ENCODE measurements at places on chromosomes 4 and X. TPM values are rescaled to one million over a fixed set of nuclear protein-coding genes. Genes with fewer than 3 reads are reported as not detected.

SSX2 gene
- not detected for total RNA-seq

- no peaks in the 10 kb centered on the region for H3K36me3 ChIP-seq
- no peak overlapping the region for H3K27ac ChIP-seq
- no peaks in the 10 kb centered on the region for H3K27me3 ChIP-seq
- H3K4me1 ChIP-seq = no peaks in the 10 kb centered on the region
- no peak for DNase-seq
These were observed 61.3 kb downstream of the LUZP4 start for GRCh38 chrX:115350711-115351381.

C1GALT1C1 gene
- 4.2 TPM for total RNA-seq

DNA sequence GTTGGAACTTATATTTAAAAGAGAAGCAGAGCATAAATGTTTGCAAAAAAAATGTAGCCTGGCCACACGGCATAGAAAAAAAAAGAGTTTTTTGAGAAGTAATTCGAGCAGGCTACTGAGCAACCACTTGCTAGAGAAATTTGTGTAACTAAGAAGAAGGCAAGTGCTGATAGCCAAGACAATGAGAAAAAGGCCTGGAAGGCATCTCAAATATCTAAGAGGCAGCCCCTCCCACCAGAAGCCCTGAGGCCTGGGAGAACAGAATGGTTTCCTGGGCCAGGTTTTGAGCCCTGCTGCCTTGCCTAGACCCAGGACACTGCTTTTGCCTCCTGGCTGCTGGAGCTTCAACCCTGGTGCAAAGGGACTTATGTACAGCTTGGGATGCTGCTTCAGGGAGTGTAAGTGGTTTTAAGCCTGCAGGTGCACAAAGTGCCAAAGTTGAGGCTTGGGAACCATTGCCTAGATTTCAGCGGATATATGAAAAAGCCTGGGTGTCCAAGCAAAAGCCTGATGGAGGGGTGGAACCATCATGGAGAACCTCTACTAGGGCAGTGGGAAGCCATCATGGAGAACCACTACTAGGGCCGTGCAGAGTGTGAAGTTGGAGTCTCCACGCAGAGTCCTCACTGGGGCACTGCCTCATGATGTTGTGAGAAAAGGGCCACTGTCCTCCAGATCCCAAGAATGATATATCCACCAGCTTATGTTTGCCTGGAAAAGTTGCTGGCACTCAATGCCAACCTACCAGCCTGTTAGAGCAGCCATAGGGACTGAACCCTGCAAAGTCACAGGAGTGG lies 9.7 kb downstream of the TECRL start:
- H3K36me3 ChIP-seq = no peaks in the 10 kb centered on the region
- H3K27me3 ChIP-seq = no peaks in the 10 kb centered on the region
- H3K27ac ChIP-seq = no peak overlapping the region
- no peak for DNase-seq
- no peak overlapping the region for H3K4me3 ChIP-seq
- no peaks in the 10 kb centered on the region for H3K4me1 ChIP-seq

DNA sequence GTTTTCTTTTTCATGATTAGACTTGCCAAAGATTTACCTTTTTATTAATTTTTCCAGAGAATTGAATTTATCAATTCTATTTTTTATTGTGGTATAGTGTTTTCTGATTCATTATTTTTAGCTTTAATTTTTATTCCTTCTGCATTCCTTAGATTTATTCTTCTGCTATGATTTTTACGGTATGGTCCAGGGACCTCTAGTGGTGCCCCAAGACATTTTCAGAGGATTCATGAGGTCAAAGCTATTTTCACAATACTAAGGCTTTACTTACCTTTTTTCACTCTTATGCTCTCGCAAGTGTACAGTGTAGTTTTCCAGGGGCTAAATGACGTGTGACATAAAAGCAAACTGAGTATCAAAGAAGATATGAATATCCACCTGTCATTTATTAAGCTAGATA lies 8.0 kb downstream of the RADX start:
- H3K36me3 ChIP-seq = no peaks in the 10 kb centered on the region
- no peak overlapping the region for H3K4me3 ChIP-seq
- H3K27me3 ChIP-seq = no peaks in the 10 kb centered on the region
- H3K27ac ChIP-seq = no peak overlapping the region

CLDN22 gene
- total RNA-seq = not detected

GRCh38 chr4:184385705-184386141 lies 88.6 kb downstream of the IRF2 start:
- DNase-seq = no peak
- peaks cover 54% of the 10 kb centered on the region for H3K4me1 ChIP-seq
- no peak overlapping the region for H3K4me3 ChIP-seq
- H3K27me3 ChIP-seq = no peaks in the 10 kb centered on the region
- peaks cover 21% of the 10 kb centered on the region for H3K36me3 ChIP-seq
- peak overlapping the region; percentile 32 for H3K27ac ChIP-seq

SYTL5 gene
- total RNA-seq = 0.37 TPM

SUPT20HL1 gene
- total RNA-seq = not detected

CC2D2A gene
- total RNA-seq = 41.9 TPM

MAGT1 gene
- total RNA-seq = 33.7 TPM

DNA sequence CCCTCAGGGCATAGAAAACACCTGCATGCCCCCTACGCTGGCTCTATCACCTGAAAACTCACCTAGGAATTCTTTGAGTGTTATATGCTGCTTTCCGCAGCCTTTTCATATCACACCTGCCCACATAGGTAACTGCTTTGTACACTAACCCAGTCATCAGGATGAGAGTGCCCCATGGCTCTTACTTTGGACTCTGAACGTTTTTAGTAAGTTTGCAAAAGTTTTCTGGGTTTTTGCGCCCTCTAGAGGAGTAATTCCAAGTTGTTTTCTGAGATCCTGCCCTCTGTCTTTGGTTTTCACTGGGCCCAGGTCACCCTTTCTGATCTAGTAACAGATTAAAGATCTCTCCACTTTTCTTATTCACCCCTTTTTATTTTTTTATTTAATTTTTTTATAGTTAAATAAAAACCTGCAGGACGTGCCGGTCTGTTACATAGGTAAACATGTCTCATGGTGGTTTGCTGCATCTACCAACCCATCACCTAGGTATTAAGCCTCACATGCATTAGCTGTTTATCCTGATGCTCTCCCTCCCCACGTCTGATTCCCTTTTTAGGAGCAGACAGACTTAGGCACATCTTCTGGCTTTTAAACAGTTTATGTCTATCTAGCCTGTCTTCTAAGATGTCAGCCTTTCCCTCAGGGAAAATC lies 139.2 kb downstream of the NWD2 start:
- no peaks in the 10 kb centered on the region for H3K36me3 ChIP-seq
- H3K27ac ChIP-seq = no peak overlapping the region
- no peaks in the 10 kb centered on the region for H3K4me1 ChIP-seq
- no peak for DNase-seq

DNA sequence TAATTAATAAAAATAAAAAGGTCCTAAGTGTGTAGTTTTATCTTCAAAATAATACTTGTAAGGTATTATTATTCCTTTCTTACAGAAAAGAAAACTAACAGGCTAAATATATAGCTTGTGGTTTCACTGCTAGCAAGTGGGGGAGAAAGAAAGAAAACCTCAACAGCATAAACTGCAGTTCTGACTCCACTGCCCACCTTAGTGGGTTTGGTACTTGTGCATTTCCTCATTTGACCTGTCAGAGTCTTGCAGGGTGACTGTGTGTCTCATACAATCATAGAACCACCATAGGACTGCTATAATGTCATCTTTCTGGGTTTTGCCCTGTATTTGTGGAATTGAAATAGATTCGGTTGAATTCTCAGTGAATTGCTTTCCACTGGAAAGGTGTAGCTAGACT lies 94.7 kb upstream of the PUDP start:
- H3K36me3 ChIP-seq = no peaks in the 10 kb centered on the region
- no peak overlapping the region for H3K4me3 ChIP-seq
- H3K27me3 ChIP-seq = no peaks in the 10 kb centered on the region
- H3K4me1 ChIP-seq = no peaks in the 10 kb centered on the region
- no peak overlapping the region for H3K27ac ChIP-seq

GRCh38 chrX:19774905-19775304 lies 112.5 kb downstream of the SH3KBP1 start:
- no peak overlapping the region for H3K27ac ChIP-seq
- no peak overlapping the region for H3K4me3 ChIP-seq
- peaks cover 6% of the 10 kb centered on the region for H3K4me1 ChIP-seq
- no peaks in the 10 kb centered on the region for H3K27me3 ChIP-seq

DNA sequence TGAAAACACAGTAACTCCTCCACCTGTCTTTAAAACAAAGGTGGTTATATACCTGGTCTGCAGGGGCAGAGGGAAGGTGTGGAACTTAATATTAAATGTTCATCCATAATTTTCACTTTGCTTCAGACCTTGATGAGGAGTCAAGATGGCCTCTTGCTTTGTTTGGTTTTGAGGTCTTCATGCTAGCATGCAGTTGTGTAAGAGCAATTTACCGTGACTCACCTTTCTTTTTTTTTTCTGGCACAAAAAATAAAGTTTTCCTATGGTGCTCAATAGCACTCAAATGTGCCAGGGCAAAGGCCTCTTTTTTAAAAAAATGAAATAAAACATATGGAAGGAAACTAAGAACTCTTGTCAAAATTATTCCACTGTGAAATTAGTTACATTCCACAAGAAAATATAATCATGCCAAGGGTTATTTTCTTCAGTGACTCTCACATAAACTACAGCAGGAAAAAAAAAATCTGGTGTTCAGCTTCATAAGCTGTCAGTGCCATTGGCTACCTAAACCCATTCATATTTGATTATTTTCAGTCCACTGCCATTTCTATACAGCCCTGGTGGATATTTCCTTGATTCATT lies 128.2 kb downstream of the SLC7A11 start:
- H3K4me3 ChIP-seq = no peak overlapping the region
- H3K27me3 ChIP-seq = no peaks in the 10 kb centered on the region
- H3K27ac ChIP-seq = no peak overlapping the region
- no peaks in the 10 kb centered on the region for H3K4me1 ChIP-seq
- no peaks in the 10 kb centered on the region for H3K36me3 ChIP-seq

ENPEP gene
- 6.3 TPM for total RNA-seq

- H3K27ac ChIP-seq = peak overlapping the region; percentile 71
- no peaks in the 10 kb centered on the region for H3K4me1 ChIP-seq
- H3K4me3 ChIP-seq = no peak overlapping the region
These were observed 10.8 kb downstream of the LRP2BP start for GRCh38 chr4:185384930-185385331.

DNA sequence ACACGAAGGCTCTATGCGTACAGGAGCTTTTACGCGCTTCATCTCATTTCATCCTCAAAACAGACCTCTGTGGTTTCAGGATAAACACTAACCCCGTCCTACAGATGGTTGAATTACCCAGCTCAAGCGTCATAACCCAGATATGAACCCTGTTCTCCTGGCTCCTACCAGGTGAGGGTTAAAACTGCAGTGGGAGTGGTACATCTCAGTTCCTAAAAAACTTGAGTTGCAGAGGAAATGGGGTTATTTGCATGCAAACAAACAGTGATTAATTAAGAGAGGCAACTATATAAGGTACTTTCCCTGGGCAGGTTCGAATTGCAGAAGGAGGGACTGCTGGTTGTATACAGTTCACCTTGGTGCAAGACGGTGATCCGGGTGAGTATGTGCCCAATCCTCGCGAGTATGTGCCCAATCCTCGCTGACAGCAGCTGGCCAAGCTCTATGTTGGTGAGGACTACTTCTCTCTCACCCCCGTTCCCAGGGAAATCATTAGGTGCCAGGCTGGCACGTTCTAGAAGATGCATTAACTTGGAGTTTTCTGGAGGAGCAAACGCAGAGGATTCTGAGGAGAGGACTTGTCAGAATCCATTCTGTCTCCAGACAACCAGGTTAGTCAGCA lies 72.6 kb downstream of the FHDC1 start:
- H3K36me3 ChIP-seq = no peaks in the 10 kb centered on the region
- no peak overlapping the region for H3K27ac ChIP-seq
- H3K4me1 ChIP-seq = no peaks in the 10 kb centered on the region
- no peak for DNase-seq

DNA sequence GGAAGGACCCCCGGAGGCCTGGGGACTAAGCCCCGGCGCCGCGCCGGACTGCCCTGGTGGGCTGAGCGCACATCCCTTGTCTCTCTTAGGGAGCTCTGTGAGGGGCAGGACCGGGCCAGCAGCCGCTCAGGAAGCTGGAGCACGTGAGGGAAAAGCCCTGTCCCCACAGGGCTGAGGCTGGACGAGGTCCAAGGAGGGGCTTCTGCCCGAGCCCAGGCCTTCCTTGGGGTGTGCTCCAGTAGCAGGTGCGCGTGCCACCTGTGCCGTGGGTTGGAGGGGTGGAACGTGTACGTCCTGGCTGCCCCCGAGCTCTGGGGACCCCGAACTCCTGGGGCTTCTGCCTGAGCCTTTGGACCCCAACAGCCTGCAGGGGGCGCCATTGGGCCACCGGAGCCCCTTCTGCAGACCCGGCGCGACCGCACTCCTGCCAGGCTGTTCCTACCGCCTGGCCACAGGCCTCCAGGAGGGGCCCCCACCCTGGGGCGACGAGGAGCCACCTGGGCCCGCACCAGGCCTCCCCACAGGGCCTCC lies 27.2 kb downstream of the TACC3 start:
- no peak overlapping the region for H3K27ac ChIP-seq
- H3K4me1 ChIP-seq = peaks cover 13% of the 10 kb centered on the region
- H3K36me3 ChIP-seq = no peaks in the 10 kb centered on the region
- peak overlapping the region; percentile 5 for H3K4me3 ChIP-seq

- H3K27me3 ChIP-seq = no peaks in the 10 kb centered on the region
- H3K4me3 ChIP-seq = no peak overlapping the region
- no peak for DNase-seq
- no peak overlapping the region for H3K27ac ChIP-seq
- H3K4me1 ChIP-seq = no peaks in the 10 kb centered on the region
These were observed 154.6 kb downstream of the EVC2 start for GRCh38 chr4:5553801-5554200.

DNA sequence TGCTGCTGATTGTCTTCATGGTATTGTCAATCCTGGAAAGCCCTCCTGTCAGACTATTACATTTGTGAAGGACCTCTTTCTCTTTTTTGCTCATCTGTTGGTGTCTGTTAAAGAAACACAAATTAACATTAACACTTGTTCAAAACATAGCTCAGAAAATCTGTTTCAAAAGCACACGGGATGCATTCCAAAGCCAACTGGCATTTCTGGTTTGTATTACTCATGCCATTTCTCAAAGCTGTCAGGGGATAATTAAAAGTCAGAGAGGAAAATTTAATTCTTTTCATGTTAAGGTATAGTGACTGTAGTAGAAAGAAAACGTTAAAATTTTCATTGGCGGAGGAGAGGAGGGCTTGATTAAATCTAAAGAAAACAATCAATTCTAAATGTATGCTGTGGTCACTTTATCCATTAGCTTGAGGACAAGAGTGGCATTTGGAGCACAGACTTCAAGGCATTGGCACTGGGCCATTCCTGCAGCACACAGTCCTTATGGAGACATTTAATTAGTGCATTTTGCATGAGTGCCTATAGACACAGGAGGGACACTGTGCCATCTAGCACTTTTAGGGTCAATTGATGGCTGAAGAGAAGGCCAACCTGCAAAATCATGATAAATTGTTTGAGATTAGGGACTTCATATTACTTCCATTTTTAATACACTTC lies 21.2 kb upstream of the GLRA2 start:
- H3K4me3 ChIP-seq = no peak overlapping the region
- no peaks in the 10 kb centered on the region for H3K27me3 ChIP-seq
- no peaks in the 10 kb centered on the region for H3K4me1 ChIP-seq
- H3K36me3 ChIP-seq = no peaks in the 10 kb centered on the region
- H3K27ac ChIP-seq = no peak overlapping the region

Measured in upper lobe of left lung (tissue), 6 donors.